Right hindlimb (tissue), 1 donor: ENCODE measurements at places on chromosomes 5 and 9.

DNA sequence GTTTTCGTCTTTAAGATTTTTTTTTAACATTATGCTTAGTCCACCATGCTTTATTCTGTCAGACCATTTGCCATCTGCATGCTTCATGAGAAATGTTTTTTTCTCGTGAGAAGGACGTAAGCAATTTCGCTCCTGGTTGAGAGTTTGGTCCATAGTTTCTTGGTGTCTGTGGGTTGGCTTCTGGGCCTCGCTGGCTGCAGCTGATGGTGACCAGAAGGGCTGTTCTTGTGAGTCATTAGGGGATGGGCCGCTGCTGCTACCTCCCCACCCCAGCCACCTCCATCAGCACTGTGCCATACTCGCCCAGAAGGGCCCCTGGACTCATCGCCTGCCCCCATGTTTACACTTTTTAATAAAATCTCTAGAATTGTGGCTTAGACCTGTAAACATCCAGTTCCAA is 11.4 kb downstream of the SYK start:
- no peak for DNase-seq

- no peak for DNase-seq
Measured at GRCh38 chr5:129074903-129075302, 19.6 kb upstream of the ISOC1 start.

GRCh38 chr5:2991884-2992283 is 240.4 kb upstream of the IRX2 start:
- DNase-seq, result no peak

GRCh38 chr5:102815540-102816332 is 60.6 kb downstream of the PAM start:
- no peak for DNase-seq

DNA sequence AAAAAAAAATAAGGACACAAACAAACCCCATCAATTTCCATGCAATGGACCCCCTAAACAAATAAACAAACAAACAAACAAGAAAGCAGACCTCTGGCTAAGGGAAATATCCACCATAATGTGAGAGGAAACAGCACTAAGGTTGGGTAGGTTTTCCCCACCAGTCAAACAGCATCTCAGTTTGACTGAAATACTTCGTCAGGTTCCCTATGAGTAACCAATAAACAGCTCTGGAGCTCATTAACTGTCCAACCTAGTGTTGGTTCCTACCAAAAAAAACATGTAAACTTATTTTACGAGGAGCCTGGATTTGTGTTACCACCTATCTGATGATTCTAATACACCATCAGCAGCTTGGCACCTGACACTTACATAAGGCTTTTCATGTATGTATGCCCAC is 198.5 kb upstream of the TARS1 start:
- DNase-seq, result no peak

DNA sequence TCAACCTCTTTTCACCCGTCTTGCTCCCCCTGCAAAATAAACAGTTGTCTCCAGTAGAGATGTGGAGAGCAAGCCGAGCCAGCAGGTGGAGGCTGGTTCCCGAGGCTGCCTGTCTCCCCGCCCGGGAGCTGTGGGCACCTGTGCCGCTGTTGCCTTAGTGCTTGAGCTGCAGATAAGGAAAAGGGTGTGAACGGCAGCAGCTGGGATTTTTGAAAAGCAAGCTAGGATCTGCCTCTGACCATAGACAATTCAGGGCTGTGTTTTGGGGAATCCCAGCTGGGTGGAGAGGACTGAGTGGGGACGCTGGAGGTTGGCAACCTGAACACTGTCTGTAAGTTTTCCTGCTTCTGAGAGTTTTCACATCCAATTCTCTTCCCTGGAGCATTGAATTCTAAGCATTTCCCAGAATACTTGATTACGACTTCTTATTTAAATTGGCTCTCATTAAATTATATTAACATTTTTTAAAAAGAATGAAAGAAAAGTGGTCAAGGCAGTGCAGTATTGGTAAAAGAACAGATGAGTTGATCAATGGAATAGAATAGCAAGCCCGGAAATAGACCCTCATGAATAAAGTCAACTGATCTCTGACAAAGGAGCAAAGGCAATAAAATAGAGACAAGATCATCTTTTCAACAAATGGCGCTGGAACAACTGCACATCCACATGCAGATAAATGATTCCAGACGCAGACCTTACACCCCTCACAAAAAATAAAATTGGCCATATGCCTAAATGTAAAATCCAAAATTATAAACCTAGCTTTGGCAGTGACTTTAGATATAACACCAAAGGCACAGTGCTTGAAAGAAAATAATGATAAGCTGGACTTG is 9.7 kb downstream of the WNK2 start:
- DNase-seq, result peak; percentile 46

- DNase-seq, result no peak
Measured at GRCh38 chr9:13228431-13228830, 51.1 kb downstream of the MPDZ start.

DNA sequence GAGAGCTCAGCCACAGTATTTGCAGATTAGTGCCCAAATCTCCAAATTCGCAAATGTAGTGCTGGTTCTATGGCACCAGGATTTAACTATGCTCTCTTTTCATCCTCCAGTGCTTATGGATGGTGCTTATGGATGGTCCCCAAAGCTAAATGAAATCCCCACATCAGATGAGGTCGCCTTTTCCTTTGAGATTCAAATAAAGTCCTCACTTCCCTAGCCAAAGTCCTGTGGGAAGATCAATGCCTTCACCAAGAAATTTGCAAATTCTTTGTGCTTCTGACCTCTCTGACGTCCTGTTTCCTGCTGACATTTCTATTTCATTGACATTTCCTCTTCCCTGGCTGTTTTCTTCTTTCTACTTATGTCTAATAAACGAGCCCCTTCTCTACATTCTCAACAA is 1077.0 kb upstream of the C9orf72 start:
- DNase-seq, result no peak

DNA sequence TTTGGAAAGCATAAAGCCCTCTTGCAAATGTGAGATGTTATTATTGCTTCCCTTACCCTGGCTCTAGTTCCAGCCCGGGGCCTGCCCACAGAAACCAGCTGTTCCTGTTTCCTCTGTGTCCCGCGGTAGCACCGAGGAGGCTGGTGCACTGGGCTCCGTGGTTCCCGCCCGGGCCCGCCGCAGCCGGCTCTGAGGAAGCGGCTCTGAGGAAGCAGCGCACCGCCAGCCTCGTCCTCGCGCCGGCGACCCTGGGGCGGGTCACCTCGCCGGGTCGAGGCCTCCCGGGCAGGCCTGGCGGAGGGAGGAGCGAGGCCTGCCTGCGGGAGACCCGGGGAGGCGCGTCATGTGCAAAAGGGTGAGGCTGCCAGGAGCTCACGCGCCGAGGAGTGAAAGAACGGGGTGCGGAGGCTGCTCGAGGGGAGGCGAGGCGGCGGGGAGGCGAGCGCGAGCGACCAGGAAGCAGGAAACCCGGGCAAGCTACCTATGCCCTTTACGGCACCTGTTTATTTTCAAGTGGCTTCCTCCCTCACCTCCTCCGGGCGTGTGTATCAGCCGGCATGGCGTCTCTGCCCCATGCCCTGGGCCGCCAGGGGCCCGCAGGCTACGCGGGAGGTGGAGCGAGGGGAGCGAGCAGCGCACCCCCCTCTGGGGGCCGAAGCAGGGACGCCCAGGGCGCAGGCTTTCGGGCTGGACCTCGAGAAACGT is 61.3 kb upstream of the MEGF10 start:
- DNase-seq, result peak; percentile 75

DNA sequence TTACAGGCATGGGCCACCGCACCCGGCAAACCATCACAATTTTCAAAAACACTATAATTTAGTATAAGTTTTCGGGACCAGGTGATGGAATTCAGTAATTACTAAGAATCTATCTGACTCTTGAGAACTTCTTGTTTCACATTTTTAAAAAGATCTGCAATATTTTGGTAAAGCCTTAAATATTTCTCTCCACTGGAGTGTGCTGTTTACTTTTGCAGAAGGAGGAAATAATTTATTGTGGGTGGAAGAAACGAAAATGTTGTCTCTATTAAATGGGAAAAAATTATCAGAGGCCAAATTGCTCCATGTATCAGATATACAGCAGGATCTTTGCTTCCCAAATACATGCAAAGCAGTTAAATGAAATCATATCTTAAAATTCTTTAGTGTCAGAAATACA is 566.8 kb upstream of the CYLC2 start:
- no peak for DNase-seq

DNA sequence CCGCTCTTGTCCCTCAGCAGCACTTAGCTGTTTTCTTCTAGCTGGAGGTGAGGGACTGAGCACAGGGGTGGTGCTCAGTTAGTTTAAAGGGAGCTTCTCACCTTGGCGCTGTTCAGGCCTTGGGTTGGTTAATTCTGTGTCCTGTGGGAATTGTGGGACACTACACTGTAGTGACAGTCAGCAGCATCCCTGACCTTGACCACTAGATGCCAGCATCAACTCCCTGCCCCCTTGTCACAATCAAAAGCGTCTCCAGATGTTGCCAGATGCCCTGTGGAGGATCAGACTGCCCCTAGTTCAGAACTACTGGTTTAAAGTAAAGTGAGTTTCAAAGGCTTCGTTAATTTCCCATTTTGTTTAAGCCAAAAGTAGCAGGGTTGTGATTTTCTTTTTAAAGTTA is 65.5 kb upstream of the DMRT3 start:
- no peak for DNase-seq

GRCh38 chr9:107744873-107745272 is 255.3 kb upstream of the KLF4 start:
- no peak for DNase-seq

GRCh38 chr9:93200989-93201334 is 17.0 kb downstream of the WNK2 start:
- DNase-seq, result no peak

GRCh38 chr5:19018822-19019221 is 969.2 kb downstream of the CDH18 start:
- no peak for DNase-seq

- DNase-seq, result no peak
Measured at GRCh38 chr5:68504306-68504705, 288.8 kb downstream of the PIK3R1 start.

- no peak for DNase-seq
Measured at GRCh38 chr9:129879103-129879699, 43.9 kb downstream of the USP20 start.

DNA sequence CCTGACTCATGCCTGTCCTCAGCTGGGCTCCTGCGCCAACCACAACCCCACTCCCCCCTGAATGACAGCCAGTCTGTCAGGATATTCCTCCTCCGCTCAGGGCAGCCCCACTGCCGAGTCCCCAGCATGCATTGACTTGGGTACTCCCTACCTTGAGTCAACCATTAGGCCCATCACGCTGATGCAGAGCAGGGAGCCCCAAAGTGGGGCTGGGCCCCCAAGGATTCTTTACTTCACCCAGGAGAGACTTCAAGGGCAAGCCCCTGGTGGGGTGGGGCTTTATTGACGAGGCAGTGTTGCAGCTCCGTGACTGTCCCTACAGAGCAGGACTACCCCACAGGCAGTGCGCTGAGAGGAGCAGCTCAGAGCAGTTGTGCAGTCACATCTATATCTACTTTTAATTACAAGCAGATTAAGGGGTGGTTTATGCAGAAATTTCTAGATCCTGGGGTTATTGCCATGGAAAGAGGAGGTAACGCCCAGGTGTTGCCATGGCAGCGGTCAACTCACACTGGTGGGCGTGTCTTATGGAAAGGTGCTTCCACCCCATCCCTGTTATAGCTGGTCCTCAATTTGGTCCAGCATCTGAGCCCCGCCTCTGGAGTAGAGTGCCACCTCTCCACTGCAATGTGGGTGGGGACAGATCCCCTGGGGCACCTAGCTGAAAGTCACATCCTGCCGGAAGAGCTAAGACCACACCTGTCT is 32.1 kb upstream of the FCN1 start:
- DNase-seq, result no peak

GRCh38 chr9:87546704-87547103 is 49.0 kb downstream of the DAPK1 start:
- DNase-seq, result no peak

GRCh38 chr9:107863396-107863795 is 373.8 kb upstream of the KLF4 start:
- DNase-seq, result no peak

DNA sequence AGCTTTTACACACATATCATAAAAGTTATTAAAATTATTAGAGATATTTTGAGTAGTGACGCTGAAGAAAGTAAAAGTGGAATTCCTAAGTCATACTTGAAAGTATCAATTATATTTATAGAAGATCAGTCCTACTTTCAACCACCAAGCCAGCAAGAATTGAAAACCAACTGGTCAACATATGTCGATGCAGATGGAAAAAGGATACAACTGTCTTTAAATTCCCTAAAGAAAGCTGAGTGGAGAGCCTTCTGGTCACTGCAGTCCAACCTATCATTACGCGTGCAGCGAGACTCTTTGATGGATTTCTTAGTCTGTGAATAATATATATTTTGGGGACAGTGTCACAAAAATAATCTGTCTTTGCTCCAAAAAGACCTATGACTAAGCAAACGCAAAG is 15.3 kb downstream of the MEF2C start:
- no peak for DNase-seq

DNA sequence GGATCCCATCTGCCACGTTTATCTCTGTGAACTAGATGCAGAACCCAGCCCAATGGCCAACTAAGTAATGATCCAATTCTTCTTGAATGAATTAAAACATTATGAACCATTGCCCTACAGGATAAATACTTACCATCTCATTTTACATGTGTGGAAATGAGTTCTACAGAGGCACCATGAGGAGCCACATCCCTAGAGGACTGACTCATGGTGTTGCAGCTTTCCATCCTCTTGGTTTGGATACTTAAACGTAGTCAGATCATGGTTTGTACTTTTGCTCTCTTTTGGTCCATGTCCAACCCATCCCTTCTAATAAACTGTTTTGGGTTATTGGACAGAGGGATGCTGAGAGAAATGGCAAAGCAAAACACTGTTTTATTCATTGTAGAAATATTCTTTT is 484.8 kb downstream of the EBF1 start:
- DNase-seq, result no peak

- no peak for DNase-seq
Measured at GRCh38 chr5:131986161-131986912, 25.1 kb downstream of the ACSL6 start.

- DNase-seq, result no peak
Measured at GRCh38 chr9:31253800-31254762, 1130.4 kb upstream of the ACO1 start.

DNA sequence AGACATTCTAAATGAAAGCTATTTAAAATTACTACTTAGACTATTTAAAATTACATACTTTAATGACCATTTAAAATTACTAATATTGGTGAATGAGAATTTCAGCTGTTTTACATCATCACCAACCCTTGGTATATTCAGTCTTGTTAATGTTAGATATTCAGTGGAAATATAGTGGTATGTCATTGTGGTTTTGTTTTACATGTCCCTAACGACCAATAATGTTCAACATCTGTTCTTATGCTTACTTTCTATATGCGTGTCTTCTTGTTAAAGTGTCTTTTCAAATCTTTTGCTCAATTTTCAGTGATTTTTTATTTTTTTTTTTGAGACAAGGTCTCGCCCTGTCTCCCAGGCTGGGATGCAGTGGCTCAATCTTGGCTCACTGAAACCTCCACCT is 279.3 kb upstream of the TARS1 start:
- no peak for DNase-seq

- no peak for DNase-seq
Measured at GRCh38 chr9:123834889-123835562, 94.9 kb downstream of the DENND1A start.

DNA sequence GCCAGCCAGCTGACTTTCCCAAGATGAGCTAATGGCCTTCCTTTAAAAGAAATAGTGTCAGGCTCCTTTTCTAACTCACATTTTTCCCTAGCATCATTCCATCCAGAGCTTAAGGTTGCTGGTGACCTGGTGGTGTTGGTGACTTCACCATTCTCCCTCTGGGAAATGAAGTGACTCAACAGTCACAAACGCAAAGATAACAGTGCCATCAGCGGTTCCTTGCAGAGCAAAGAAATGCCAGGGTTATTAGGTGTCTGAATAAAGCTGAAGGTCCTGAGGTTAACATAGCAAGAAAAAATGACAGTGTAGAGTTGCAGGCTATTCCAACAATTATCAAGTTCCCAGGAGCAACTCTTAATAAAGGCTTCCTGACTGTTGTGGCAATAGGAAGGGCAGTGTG is 111.8 kb upstream of the SLC44A1 start:
- no peak for DNase-seq
